ENCODE measurements at places on chromosomes 13 and 19.

DNA sequence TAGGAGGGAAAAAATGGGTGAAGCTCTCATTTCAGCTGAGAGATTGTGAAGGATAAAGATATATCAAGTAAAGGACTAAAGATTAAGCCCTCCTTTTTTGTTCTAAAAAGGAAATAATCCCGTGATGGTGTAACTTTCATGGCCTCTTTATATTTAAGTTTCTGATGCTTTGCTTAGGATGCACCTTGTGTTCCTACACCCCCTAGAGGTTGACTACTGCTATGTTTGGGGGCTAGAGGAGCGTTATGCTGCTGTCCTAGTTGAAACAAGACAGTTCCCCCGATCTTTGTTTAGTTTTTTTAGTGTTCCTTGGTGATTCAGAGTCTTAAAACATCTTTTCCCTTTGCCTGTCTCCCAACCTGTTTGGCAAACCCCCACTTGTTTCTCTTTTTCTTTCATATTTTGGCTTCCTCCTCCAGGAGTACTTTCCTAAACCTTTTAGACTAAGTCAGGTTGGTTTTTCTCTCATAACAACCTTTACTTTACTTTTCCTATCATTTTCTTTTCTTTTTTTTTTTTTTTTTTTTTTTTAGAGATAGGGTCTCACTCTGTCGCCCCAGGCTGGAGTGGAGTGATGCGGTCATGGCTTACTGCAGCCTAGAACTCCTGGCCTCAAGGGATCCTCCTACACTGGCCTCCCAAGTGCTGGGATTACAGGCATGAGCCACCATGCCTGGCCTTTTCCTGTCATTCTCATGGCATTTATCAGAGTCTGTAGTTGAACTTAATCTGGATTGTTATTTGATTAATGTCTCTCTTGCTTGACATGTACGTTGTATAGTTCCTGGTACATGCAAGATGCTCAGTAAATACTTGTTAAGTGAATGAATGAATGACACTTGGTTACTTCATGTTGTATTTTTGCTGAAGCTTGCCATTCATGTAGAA is 2.8 kb downstream of the UBA2 start:
- peak; percentile 18 for DNase-seq

DNA sequence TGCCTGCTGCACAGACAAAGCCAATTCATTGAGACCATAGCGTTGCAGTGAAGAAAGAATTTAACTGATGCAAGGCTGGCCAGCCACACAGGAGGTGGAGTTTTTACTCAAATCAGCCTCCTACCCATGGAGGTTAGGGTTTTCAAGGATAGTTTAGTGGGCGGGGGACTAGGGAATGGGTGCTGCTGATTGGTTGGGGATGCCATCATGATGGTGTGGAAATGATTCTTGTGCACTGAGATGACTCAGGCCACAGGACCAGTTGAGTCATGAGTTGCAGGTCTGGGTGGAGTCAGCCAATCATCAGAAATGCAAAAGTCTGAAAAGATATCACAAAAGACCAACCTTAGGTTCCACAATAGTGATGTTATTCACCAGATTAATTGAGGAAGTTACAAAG is 359.6 kb downstream of the FOXO1 start:
- no peak for DNase-seq

GRCh38 chr19:45862564-45863334 is at the start of gene SYMPK:
TSS of gene SYMPK (minus strand) at chr19:45863147. CDS start at chr19:45854495, 8,652 bp downstream.
- peak; percentile 98 for DNase-seq

GRCh38 chr13:75961911-75962310 is 325.8 kb downstream of the LMO7 start:
- DNase-seq = no peak

DNA sequence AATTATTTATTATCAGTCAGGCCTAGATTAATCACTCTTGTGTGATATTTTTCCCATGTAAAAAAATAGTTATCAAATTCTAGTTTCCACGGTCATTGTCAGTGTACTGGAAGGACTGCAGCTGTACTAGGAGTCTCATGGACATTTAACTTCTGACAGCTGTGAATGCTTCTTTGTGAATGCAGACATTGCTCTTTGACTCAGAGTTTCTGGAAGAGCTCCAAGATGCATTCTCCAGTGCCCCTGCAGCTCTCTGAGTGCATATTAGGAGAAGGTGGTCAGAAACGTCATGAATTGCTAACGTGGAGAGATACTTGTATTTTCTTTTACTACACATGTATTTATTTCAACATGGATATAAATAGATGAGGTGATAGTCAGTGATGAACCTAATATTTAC is 9.7 kb upstream of the SLITRK5 start:
- DNase-seq = no peak

DNA sequence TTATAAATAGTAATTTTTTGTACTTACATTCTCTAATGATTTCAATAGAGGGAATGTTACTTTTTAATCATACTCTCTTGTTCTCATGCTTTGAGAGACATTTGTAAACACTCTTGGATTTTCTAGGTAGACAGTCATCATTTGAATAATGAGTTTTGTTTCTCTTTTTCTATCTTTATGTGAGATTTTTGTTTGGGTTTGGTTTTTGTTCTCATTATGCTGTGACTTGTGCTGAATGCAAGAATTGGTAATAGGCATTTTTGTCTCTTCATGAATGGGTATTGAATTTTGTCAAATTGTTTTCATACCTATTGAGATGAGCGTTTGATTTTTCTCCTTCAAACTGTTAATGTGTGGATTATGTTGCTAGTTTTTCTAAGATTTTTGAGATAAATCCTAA is 56.8 kb upstream of the GPR183 start:
- DNase-seq = no peak

DNA sequence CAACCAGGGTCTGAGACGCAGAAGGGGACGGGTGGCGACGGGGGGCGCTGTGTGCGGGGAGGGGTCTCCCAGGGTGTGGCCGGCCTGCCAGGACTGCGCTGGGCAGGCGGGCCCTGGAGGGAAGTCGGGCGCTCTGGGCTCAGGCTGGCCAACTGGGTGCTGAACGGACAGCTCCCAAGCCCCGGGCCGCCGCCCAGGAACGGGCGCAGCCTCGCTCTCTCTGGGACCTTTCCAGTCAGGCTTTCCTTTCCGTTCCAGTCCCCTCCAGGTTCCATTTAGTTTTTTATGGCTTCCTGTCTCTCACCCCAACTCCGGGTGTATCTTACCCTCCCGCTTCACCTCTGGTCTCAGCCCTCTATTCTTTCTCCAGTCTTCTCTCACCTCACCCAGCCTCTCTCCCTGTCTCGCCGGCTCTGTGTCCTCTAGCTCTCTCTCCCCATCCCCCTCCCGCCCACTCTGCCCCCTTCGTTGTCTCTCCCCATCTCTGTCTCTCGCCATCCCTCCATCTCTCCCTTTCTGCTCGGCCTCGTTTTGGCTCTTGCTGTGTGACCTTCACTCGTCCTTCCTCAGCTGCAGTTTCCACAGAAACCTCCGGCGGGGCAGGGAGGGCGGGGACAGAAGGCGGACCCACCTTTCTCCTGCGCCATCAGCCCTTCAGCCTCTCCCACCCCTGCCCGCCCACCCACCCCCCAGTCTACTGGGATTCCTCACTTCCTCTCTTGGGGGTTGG is 3.3 kb upstream of the ATP1A3 start:
- no peak for DNase-seq

- no peak for DNase-seq
These were observed 13.3 kb downstream of the USP12 start for GRCh38 chr13:27158335-27158734.

DNA sequence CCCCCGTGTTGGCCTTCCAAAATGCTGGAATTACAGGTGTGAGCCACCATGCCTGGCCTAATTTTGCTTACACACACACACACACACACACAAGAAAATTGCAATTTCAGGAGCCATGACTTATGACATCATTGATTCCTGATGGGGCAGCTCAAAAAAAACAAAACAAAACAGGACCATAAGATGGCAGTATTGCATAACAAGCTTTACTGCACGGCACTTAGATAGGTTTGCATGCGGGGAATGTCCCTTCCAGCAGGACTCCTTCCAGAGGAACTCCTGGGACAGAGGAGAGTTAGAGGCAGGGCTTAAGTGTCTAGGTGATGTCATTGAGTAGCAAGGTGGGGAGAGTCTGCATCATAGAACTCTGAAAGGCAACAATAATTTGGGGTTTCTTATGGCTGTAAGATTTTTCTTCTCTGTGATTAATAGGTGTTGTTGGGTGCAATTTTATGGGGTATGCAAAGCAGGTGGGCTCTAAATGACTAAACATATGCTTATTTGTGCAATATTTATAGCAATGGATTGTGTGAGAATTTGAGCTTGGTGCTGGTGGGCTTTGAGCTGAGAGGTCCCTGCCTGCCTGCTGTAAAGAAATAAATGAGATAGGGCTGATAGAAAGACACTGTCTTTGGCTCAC is 9.0 kb upstream of the ACSBG2 start:
- peak; percentile 52 for DNase-seq

- DNase-seq = no peak
These were observed 51.7 kb upstream of the RNF113B start for GRCh38 chr13:98228661-98229341.

- DNase-seq = no peak
These were observed 1567.4 kb downstream of the EFNB2 start for GRCh38 chr13:104967836-104968630.

DNA sequence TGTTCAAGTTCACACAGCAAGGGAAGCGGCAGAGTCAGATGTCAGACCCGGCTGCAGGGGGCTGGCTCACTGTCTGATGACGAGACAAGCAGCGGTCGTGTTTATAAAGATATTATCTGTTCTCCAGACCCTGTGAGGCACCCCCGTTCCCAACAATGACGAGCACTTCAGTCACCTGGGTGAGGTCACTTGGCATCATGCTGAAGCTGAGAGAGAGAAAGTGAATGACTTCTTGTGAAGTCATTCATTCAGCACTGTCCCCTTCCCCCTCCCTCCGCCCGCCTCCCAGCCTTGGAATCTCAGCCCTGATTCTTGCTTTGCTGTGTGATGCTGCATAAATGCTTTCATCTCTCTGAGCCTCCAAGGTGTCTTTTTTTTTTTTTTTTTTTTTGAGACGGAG is 4.9 kb upstream of the LYPD3 start:
- no peak for DNase-seq

DNA sequence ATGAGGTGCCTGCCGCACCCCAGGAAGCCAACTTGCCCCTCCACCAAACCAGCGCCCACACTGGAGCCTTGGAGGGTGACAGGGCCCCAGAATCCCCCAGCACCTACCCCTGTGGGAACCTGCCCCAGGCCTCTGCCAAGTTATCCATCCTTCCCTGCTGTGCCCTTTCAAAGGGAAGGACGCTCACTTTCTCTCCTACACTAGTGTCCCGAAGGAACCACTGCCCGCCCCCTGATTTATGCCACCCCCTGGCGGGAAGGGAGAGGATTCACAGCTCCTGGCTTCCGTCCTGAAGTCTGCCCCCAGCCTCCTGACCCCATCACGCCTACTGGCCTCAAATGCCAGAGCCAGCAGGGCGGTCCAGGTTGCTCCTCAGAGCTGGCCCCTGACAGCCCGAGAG is 1.4 kb downstream of the EVI5L start:
- no peak for DNase-seq

DNA sequence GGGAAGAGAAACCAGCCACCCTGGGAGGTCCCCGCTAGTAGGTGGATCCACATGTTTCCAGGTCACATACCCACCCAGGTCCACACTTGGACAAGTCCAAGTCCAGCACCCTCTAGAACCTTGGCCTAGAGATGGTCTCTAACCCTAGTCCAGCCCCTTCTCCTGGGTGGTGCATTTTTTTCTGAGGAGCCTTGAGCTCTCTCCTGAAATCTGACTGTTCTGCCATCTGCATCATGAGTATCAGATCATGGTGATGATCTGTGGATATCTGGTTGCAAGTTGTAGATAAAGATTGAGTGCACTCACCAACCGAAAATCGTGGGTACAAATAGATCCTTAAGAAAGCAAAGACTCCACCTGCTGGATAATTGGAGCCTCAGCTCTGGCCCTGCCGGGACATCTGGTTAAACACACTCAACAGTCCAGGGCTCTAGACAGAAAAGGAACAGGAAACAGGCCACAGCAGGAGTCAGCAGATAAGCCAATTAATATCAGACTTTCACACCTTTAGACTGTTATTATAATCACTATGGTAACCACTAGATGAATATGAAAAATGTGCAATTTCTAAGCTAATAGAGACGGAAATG is 41.1 kb downstream of the GPR12 start:
- DNase-seq = peak; percentile 70

GRCh38 chr13:40409278-40409677 is 257.2 kb downstream of the FOXO1 start:
- no peak for DNase-seq

DNA sequence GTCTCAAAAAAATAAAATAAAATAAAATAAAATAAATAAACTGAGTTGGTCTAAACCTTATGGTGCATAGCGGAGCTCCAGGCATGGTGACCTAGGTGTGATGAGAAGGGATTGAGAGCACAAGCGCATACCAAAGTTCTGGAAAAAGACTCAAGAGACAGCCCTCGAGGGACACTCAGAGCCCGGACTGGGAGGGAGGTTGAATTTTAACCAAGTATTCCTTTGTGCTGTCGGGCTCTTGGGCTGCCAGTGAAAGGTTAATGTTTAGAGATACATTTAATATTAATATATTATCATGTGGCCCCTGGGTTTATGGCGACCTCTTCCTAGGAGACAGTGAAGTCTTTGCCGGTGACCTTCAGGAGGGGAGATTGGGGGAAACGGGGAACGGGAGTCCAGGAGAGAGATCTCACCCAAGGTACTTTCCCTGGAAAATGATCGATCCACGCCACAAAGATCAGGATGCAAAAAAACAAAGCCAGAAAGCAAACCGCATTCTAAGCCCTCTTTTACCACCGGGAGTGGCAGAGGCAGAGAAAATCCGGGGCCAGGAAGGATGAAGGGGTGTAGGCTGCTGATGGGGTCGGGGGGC is 1.6 kb downstream of the FUT6 start:
- DNase-seq = no peak

GRCh38 chr19:55930996-55931515 is 1.1 kb downstream of the NLRP13 start:
- DNase-seq = no peak

GRCh38 chr13:24264976-24265375 is 44.4 kb upstream of the C1QTNF9 start:
- peak; percentile 65 for DNase-seq

- no peak for DNase-seq
These were observed 1.5 kb downstream of the N4BP2L1 start for GRCh38 chr13:32426191-32426989.

- no peak for DNase-seq
These were observed 21.7 kb upstream of the DOCK9 start for GRCh38 chr13:98999639-98999952.

DNA sequence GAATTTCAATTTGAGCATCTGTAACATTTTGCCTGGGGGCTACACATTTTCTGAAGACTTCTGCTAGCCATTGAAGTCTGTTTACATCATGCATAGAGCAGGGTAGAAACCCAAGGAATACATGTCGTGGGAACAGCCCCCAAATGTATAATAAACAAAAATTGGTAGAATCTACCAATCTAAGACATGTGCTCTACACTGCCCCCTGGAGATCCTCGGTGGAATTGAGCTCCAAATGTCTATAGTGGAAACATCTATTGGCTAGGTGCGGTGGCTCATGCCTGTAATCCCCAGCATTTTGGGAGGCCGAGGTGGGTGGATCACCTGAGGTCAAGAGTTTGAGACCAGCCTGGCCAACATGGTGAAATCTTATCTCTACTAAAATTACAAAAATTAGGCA is 57.3 kb downstream of the MBD3L2B start:
- DNase-seq = no peak
